Naive thymus-derived CD4-positive, alpha-beta T cell (primary cell): ENCODE measurements at places on chromosomes 6 and 20. TPM values are rescaled to one million over a fixed set of nuclear protein-coding genes. Genes with fewer than 3 reads are reported as not detected.

The SNPH gene
- polyA plus RNA-seq, result 6.0 TPM

The METTL24 gene
- not detected for polyA plus RNA-seq

The DEFB124 gene
- not detected for polyA plus RNA-seq

The TCFL5 gene
- polyA plus RNA-seq, result 0.91 TPM

The OR2B6 gene
- not detected for polyA plus RNA-seq

The OR2J3 gene
- not detected for polyA plus RNA-seq

The THEMIS gene
- 93.4 TPM for polyA plus RNA-seq

The UTRN gene
- 52.1 TPM for polyA plus RNA-seq

The IYD gene
- not detected for polyA plus RNA-seq

The KIAA1586 gene
- 9.6 TPM for polyA plus RNA-seq

The GPLD1 gene
- polyA plus RNA-seq, result 0.94 TPM

The KIF6 gene
- polyA plus RNA-seq, result not detected

The FAM217A gene
- not detected for polyA plus RNA-seq

The SCRT2 gene
- not detected for polyA plus RNA-seq

The TMEM74B gene
- polyA plus RNA-seq, result not detected

The CAPN11 gene
- not detected for polyA plus RNA-seq

The LHFPL5 gene
- polyA plus RNA-seq, result not detected

The FAM83D gene
- polyA plus RNA-seq, result 2.0 TPM

The FKBP1C gene
- polyA plus RNA-seq, result not detected

The GJA1 gene
- polyA plus RNA-seq, result not detected

The SIRPB1 gene
- polyA plus RNA-seq, result 7.9 TPM

The TBXT gene
- not detected for polyA plus RNA-seq

The HS3ST5 gene
- polyA plus RNA-seq, result not detected

The SMLR1 gene
- not detected for polyA plus RNA-seq

The HDGFL1 gene
- polyA plus RNA-seq, result not detected

The MCUR1 gene
- 7.4 TPM for polyA plus RNA-seq
